ENCODE measurements at places on chromosomes 7 and 10. TPM values are rescaled to one million over a fixed set of nuclear protein-coding genes. Genes with fewer than 3 reads are reported as not detected.

DNA sequence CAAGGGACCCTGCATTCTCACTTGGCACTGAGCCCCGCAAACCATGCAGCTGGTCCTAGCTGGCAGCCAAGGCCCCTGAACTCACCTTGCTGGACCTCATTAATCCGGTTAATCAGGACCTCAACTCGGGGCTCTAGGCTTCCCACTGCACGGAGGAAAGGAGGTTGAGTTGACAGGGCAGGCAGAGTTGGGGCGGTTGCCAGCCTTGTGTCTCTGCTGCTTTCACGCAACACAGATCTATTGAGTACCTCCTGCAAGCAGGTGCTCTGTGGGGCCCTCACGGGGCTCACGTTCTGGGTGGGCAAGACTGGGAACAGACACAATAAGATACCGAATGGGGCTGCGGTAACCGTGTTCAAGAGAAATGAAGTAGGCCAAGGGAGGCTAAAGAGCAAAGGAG, 6.2 kb downstream of the SYCE1 start:
- no peak for DNase-seq

GRCh38 chr10:129045599-129045998, 421.4 kb upstream of the MGMT start:
- no peak for DNase-seq

GRCh38 chr10:69239816-69240434, 19.8 kb downstream of the HKDC1 start:
- DNase-seq: no peak

GRCh38 chr7:8382004-8382730, 51.2 kb upstream of the NXPH1 start:
- DNase-seq: no peak

The NAT16 gene
- total RNA-seq: 0.50 TPM

The FAM107B gene
- total RNA-seq: 71.7 TPM

The TSPAN15 gene
- 37.5 TPM for total RNA-seq

The CHAT gene
- total RNA-seq: 1.7 TPM

The MKX gene
- total RNA-seq: 4.2 TPM

All from testis (tissue), 5 donors.